ENCODE measurements at places on chromosomes 13 and 19.

GRCh38 chr19:18419699-18420460, 682 bp downstream of the SSBP4 start:
- DNase-seq: peak; percentile 59

GRCh38 chr13:32537580-32538142, 934 bp downstream of the N4BP2L2 start:
- peak; percentile 61 for DNase-seq

DNA sequence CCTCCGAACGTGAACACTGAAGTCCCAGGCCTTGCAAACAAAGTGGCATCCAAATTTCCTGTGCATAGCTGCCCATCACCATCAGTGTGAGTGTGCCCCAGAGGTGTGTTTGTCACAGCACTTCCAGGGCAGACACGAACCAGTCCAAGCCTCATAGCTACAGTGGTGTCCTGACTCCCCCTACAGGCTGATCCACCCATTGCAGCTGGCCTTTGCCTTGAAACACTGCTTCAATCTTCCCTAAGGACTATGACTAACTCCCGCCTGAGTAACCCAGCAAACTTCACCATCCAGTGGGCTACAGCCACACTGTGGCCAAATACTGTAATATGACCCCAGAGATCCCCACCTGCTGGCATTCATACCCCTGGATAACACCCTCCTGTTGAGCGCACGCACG, 3.9 kb downstream of the ZNF266 start:
- peak; percentile 33 for DNase-seq

GRCh38 chr13:85693889-85694511, 105.2 kb downstream of the SLITRK6 start:
- DNase-seq: no peak

DNA sequence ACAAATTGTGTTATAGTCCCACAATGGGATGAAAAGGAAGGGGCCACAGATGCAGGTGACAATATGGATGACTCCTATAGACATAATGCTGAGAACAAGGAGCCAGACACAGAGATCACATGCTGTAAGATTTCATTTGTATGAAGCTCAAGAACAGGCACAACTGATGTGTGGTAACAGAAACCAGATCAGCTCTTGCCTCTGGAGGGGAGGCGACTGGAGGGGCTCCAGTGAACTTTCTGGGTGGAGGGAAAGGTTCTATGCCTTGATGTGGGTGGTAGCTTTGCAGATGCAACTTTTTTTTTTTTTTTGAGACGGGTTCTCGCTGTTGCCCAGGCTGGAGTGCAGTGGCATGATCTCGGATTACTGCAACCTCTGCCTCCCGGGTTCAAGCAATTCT, 6.0 kb upstream of the RABAC1 start:
- no peak for DNase-seq

GRCh38 chr19:41637484-41637883, 10.6 kb upstream of the CEACAM4 start:
- DNase-seq: no peak

DNA sequence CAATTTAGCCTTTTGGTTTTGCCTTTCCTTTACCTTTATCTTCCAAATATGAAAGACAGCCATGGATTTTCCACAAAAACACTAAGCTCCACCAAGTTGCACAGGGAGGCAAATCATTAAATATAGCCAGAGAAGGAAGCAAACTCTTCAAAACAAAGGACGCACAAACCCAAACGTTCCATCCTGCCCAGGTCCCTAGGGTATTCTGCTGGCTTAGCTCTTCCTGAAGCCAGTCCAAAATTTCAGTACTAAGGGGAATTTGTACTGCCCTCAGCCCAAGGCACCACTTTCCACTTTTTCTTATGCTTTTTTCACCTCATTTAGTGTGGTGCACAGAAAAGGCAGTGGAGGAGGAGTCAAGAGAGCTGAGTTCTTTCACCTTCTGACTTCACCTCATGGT, 169.9 kb downstream of the FLT1 start:
- no peak for DNase-seq

GRCh38 chr19:57028804-57029525, 90.8 kb upstream of the USP29 start:
- DNase-seq: no peak

DNA sequence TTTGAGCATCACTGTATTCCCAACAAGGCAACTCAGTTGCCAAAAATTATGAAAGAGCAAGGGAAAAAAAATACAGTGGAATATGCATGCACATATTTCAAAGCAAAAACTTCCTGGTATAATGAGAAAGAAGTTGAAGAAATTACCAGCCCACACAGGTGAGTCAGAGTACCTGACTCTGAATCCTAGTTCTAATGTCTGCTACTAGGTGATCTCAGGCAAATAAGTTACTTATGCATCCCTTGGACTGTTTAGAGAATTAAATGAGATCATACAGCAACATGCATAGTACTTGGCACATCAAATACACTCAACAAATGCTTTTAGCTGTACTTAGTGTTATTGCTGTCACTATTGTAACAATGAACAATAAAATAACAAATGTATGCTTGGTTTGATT, 144.9 kb downstream of the MIPEP start:
- no peak for DNase-seq

DNA sequence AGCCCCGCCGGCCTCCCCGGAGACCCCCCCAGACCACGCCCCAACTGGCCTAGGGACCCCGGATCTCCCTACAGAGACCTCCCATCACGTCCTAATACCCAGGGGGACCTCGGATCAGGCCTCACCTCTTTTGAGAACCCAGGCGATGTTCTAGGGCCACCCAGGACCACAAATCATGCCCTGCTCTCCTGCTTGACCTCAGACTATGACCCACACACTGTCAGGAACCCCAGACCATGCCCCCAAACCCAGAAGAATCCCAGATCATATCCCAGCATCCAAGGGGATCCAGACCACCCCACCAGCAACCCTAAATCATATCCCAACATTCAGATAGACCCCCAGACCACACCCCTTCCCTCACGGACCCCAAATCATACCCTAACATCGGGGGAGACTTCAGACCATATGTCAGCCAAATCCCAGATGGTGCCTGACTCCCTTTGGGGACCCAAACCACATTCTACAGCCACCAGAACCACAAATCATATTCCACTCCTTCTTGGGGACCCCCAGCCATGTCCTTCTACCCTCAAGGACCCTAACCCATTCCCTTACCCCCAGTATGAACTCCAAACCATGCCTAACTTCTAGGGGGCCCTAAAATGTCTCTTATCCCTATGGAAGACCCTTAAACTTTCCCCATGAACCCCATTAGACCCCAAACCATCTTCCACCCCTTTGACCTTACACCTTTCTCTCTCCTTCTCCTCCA, 611 bp upstream of the LRFN1 start:
- no peak for DNase-seq

GRCh38 chr13:111555268-111555808, 234.9 kb downstream of the TEX29 start:
- no peak for DNase-seq

- no peak for DNase-seq
Measured at GRCh38 chr13:58953638-58954037, 1210.1 kb downstream of the DIAPH3 start.

GRCh38 chr13:72823081-72823480, 41.1 kb downstream of the PIBF1 start:
- DNase-seq: no peak

GRCh38 chr13:25490236-25490635, 118.5 kb downstream of the ATP8A2 start:
- no peak for DNase-seq

- no peak for DNase-seq
Measured at GRCh38 chr19:36169084-36169760, 17.0 kb upstream of the COX7A1 start.

DNA sequence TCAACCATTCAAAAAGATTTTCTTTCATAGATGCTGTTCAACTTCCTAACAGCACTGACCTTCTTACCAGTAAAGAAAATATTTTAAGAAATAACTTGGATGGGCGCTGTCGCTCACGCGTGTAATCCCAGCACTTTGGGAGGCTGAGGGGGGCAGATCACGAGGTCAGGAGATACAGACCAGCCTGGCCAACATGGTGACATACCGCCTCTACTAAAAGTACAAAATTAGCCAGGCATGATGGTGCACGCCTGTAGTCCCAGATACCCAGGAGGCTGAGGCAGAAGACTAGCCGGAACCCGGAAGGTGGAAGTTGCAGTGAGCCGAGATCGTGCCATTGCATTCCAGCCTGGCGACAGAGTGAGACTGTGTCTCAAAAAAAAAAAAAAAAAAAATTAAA, 865.7 kb upstream of the SLC10A2 start:
- DNase-seq: no peak

- no peak for DNase-seq
Measured at GRCh38 chr13:67048084-67048820, 181.9 kb downstream of the PCDH9 start.

DNA sequence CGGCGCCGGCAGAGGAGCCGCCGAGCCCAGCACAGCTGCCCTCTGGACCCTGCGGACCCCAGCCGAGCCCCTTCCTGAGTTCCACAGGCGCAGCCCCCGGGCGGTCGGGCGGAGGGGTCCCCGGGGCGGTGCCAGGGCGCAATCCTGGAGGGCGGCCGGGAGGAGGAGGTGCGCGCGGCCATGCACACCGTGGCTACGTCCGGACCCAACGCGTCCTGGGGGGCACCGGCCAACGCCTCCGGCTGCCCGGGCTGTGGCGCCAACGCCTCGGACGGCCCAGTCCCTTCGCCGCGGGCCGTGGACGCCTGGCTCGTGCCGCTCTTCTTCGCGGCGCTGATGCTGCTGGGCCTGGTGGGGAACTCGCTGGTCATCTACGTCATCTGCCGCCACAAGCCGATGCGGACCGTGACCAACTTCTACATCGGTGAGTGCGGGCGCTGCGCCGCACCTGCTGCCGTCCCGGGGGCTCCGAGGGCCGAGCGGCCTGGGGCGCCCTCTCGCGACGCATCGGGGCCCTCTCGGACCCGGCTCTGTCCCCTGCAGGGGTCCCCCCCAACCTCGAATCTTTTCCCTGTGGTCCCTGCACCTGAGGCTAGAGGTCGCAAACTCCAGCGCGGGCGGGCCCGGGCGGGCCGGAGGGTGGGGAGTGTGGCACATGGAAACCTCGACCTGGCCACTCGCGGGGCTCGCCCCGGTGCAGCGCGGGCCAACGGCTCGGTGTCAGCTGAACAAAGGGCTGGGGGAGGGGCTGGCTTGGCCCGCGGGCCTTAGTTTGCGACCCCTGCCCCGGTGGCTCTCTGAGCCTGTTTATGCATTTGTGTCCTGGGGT, at the start of gene KISS1R:
Gene KISS1R (plus strand): TSS at position 11 of the 829 bp plus-strand sequence. CDS start 170 bp downstream, at position 181.
- peak; percentile 63 for DNase-seq

DNA sequence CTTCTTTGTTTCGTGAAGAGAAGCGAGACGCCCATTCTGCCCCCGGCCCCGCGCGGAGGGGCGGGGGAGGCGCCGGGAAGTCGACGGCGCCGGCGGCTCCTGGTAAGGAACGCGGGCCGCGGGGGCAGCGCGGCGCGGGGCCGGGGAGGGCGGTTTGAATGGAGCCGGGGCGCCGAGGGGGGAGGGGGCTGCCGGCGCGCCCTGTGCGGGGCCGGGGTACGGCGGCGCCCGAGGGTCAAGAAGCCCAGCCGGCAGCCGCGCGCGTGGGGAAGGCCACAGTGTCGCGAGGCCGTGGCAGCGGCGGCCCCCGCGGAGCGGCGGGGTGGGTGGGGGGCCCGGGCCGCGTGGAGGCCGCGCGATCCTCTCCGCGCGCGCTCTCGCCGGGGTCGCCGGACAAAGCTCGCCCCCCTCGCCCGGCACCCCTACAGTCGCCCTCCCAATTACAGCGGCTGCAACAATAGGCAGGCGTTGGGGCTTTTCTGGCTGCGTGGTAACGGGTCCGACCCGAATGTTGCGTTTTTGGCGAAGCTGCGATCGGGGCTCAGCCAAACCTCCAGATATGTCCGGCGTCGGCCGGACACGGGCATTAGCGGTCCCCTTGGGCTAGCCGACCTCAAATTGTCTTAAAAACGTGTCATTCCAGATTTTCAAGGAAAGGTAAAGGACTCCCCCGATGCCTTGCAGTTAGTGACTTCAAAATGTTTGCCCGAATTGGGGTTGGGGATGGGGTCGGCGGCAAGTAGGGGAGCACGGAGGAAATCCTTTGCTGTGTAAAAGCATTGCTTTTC, 437 bp downstream of the SMARCA4 start:
- DNase-seq: no peak

GRCh38 chr19:39329948-39330347, 5.9 kb downstream of the GMFG start:
- no peak for DNase-seq

DNA sequence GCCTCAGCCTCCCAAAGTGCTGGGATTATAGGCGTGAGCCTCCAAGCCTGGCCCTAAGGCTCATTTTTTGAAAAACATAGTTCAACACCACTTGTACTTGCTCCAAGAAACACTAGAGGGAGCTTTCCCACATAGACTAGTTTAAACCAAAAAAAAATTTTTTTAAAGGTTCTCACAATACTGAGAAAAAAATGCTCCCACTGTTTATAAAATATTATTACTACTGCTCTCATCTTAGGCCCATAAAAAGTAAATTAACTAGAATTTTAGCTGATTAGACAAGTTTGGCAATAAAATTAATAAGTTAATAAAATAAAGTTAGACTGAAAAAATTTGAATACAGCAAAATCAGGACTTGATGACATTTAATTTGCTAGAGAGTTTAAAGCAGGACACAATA, 109.5 kb downstream of the TBC1D4 start:
- peak; percentile 56 for DNase-seq

DNA sequence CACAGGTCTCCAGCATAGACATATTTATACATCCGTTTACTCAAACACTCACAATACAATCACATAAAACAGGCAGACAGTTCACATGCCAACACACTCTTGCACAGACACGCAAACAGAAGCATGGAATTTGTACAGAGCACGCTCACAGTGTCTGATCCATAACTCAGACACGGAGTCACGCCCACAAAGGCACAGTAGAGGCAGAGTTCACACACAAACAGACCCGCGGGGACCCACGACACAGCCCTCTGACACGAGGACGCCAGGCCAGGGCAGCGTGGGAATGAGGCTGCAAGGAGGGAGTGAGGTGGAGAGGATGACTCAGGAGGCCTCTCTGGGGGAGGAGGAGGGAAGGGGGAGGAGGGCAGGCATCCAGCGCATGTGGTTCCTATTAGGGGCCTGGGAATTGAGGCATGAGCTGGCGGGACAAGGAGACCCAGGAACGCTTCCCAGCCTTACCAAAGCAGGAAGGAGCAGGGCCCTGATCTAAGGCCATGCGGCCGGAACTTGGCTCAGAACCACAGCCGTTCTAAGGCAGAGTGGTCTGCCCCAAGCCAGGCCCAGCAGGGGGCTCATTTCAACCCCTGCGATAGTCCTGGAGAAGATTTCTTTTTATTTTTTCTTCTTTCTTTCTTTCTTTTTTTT, 9.1 kb upstream of the OLFM2 start:
- DNase-seq: no peak

GRCh38 chr13:46377554-46377953, 9.5 kb downstream of the RUBCNL start:
- DNase-seq: no peak

GRCh38 chr13:97460004-97460775, 26.2 kb downstream of the RAP2A start:
- no peak for DNase-seq
